ENCODE measurements at places on chromosomes 3 and 15. TPM values are rescaled to one million over a fixed set of nuclear protein-coding genes. Genes with fewer than 3 reads are reported as not detected.
A peak's percentile ranks its signal among the peaks of the same experiment; 100 is the strongest.

HTR3E gene
- not detected for total RNA-seq

SLC24A5 gene
- total RNA-seq = not detected

GRCh38 chr3:177105623-177106022 is 91.7 kb downstream of the TBL1XR1 start:
- H3K4me1 ChIP-seq = peaks cover 60% of the 10 kb centered on the region
- H3K4me3 ChIP-seq = no peak overlapping the region
- DNase-seq = no peak
- no peak overlapping the region for H3K27ac ChIP-seq

GRCh38 chr3:139477710-139478640 is 1.7 kb upstream of the RBP2 start:
- H3K27ac ChIP-seq = no peak overlapping the region
- H3K27me3 ChIP-seq = no peaks in the 10 kb centered on the region
- H3K36me3 ChIP-seq = no peaks in the 10 kb centered on the region
- no peak for DNase-seq

DNA sequence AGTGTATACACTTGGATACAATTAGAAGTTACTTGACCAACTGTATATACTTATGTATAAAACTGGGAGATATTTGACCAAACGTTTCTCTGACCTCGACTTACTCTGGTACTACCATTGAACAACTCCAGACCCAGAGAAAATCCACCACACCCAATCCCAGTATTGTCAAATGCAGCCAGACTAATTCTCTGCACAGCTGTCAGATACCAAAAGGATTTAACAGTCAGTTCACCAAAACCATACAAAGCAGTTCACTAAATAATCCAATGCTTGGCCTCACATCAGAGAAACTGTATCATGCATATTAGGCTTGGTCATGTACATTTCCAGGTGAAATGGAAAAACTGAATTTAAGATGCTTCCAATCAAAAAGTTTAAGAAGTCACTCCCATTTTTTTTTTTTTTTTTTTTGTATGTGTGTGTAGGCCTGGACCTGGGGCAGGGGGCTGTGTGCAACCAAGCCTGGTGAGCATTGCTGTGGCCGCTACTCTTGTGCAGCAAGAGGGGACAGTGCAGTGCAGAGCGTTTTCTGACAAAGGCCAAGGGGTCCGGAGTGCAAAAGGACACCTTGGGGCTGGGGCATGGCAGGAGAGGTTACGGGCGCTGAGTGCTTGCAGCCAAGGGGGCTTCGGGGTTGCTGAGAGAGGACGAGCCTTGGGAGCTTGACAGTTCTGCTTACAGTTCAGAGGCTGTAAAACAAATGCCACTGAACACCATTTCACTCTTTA is 1.4 kb downstream of the TOMM70 start:
- peaks cover 20% of the 10 kb centered on the region for H3K36me3 ChIP-seq
- H3K27ac ChIP-seq = peak overlapping the region; percentile 96
- peaks cover 51% of the 10 kb centered on the region for H3K4me1 ChIP-seq
- peak; percentile 5 for DNase-seq

- H3K4me3 ChIP-seq = peak overlapping the region; percentile 21
- peaks cover 40% of the 10 kb centered on the region for H3K36me3 ChIP-seq
- peak; percentile 66 for DNase-seq
- peaks cover 48% of the 10 kb centered on the region for H3K4me1 ChIP-seq
- H3K27me3 ChIP-seq = no peaks in the 10 kb centered on the region
- H3K27ac ChIP-seq = peak overlapping the region; percentile 85
Measured at GRCh38 chr3:52216585-52217408, 8.6 kb downstream of the TLR9 start.

All from activated CD4-positive, alpha-beta T cell treated with anti-CD3 and anti-CD28 coated beads for 36 hours (primary cell).